HFFc6 (cell line): ENCODE measurements at places on chromosomes 7 and 10. TPM values are rescaled to one million over a fixed set of nuclear protein-coding genes. Genes with fewer than 3 reads are reported as not detected.

DNA sequence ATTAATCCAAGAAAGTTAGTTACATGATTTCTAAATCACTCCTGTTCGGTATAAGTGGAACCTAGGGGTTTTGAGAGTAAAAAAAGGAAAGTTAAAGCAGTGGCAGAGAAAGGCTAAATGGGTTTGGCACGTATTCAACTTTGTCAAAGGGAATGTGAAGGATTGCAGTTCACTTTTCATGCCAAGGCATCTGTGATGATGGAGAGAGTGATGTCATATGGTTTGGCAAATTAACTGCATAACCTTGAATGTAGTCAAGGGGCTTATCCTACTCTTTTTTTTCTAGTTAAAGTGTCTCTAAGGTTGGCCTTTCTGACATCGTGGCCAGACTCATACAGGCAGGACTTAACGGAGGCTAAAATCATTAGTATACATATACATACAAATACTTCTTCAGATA, 277.8 kb downstream of the EXOC4 start:
- peak; percentile 31 for DNase-seq

DNA sequence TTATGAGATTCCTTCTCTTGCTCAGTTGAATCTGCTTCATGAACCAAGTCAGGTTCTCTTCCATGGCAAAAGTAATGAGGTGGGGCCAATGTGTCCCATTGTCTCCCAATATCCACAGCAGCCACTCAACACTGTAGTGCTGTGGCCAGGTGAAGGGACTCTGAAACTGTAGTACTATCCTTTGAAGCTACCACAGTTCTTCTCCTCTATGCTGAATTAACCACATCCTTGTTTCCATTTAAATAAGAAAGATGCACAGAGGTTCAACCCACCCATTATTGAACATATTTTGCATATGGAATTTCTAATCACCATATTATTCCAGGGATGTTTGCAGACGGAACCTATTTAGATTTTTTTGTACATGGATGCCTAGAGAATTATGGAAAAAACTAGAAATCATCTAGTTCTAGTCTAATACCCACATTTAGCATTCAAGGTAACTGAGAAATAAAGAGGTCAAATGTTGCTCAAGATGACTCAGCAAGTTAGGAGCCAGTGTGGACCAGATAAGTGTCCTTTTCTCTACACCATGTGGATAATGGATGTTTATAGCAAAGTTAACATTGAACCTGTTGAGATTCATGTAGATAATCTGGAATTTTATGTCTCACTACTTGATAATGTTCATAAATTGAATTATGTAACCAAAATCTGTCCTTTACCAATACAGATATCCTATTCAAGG, 64.5 kb downstream of the LRRTM3 start:
- DNase-seq: no peak

DNA sequence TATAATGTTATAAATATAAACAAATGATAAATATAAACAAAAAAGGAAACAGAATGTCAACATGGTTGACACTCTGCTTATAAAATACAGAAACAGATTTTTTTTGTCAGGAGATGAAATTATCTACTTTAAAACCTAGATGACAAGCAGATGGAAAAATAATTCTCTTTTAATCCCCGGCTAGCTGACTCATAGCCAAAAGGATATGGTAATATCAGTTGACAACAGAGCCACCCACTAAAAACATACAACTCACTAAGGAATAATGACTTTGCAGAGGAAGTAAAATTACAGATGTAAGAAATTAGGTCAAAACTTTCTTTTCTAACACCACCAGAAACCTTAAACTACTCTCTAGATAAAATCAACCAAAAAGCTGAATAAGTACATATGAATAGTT, 131.1 kb upstream of the ABCB5 start:
- DNase-seq: no peak

GRCh38 chr7:87116315-87116714, 35.9 kb upstream of the DMTF1 start:
- DNase-seq: no peak

The SLC13A4 gene
- 0.29 to 0.65 TPM (median 0.41 TPM) in 3 replicates for total RNA-seq

The RALA gene
- total RNA-seq: 43.9 to 52.7 TPM (median 45.5 TPM) in 3 replicates

- no peak for DNase-seq
Observed at GRCh38 chr7:55349121-55349520, 16.0 kb upstream of the LANCL2 start.

GRCh38 chr10:126937026-126937425, 31.8 kb downstream of the DOCK1 start:
- no peak for DNase-seq
